ENCODE measurements at places on chromosomes 4 and X. TPM values are rescaled to one million over a fixed set of nuclear protein-coding genes. Genes with fewer than 3 reads are reported as not detected.

The PDE6B gene
- polyA plus RNA-seq: not detected

The CCNB3 gene
- not detected for polyA plus RNA-seq

The KLB gene
- not detected for polyA plus RNA-seq

The SPANXA2 gene
- not detected for polyA plus RNA-seq

The HUWE1 gene
- 59.1 TPM for polyA plus RNA-seq

The DCHS2 gene
- 4.6 TPM for polyA plus RNA-seq

The TIMP1 gene
- 167 TPM for polyA plus RNA-seq

The MMRN1 gene
- not detected for polyA plus RNA-seq

The SPOCK3 gene
- polyA plus RNA-seq: not detected

The MAGEA11 gene
- polyA plus RNA-seq: not detected

The TMEM271 gene
- polyA plus RNA-seq: not detected

The ADGRA3 gene
- 0.12 TPM for polyA plus RNA-seq

The ASB12 gene
- polyA plus RNA-seq: 0.12 TPM

The F9 gene
- polyA plus RNA-seq: not detected

The NKX6-1 gene
- not detected for polyA plus RNA-seq

The GASK1B gene
- 1.2 TPM for polyA plus RNA-seq

The MAPK10 gene
- not detected for polyA plus RNA-seq

The CLDN22 gene
- polyA plus RNA-seq: not detected

The VEGFC gene
- not detected for polyA plus RNA-seq

The SLITRK4 gene
- not detected for polyA plus RNA-seq

The BEND4 gene
- polyA plus RNA-seq: not detected

The HSFX3 gene
- not detected for polyA plus RNA-seq

The HEPH gene
- 30.2 TPM for polyA plus RNA-seq

The GUCY1B1 gene
- polyA plus RNA-seq: not detected

The FGB gene
- polyA plus RNA-seq: not detected

The YIPF6 gene
- polyA plus RNA-seq: 10.3 TPM

The KLKB1 gene
- polyA plus RNA-seq: not detected

The TEX13D gene
- polyA plus RNA-seq: not detected

The VCX2 gene
- not detected for polyA plus RNA-seq

The TMEM150C gene
- not detected for polyA plus RNA-seq

The NXF2 gene
- 9.8 TPM for polyA plus RNA-seq

The CT45A5 gene
- polyA plus RNA-seq: 5.6 TPM

The C4orf51 gene
- not detected for polyA plus RNA-seq

The SLC49A3 gene
- 0.41 TPM for polyA plus RNA-seq

The GPAT3 gene
- 9.4 TPM for polyA plus RNA-seq

The ADAMTS3 gene
- polyA plus RNA-seq: 8.0 TPM

The FOXR2 gene
- polyA plus RNA-seq: 0.09 TPM

The CCKAR gene
- not detected for polyA plus RNA-seq

The SCML2 gene
- polyA plus RNA-seq: 25.8 TPM

The OPRPN gene
- polyA plus RNA-seq: not detected

The CPEB2 gene
- polyA plus RNA-seq: 1.1 TPM

The MTTP gene
- not detected for polyA plus RNA-seq

The SLC10A4 gene
- 10.7 TPM for polyA plus RNA-seq

The ACSL1 gene
- polyA plus RNA-seq: 15.0 TPM

The ARMCX2 gene
- 0.63 TPM for polyA plus RNA-seq

The WDR45 gene
- polyA plus RNA-seq: 136 TPM

The GAGE1 gene
- 549 TPM for polyA plus RNA-seq

The SHROOM4 gene
- not detected for polyA plus RNA-seq

The FAM199X gene
- polyA plus RNA-seq: 13.6 TPM

The STPG2 gene
- polyA plus RNA-seq: not detected

The ARSH gene
- not detected for polyA plus RNA-seq

The HSFX4 gene
- polyA plus RNA-seq: not detected

The APBB2 gene
- polyA plus RNA-seq: 0.73 TPM

The ATP2B3 gene
- polyA plus RNA-seq: not detected

The KCTD8 gene
- not detected for polyA plus RNA-seq

All from K562 (cell line).